Glomerular endothelial cell (primary cell): ENCODE measurements at places on chromosomes 13 and 19. TPM values are rescaled to one million over a fixed set of nuclear protein-coding genes. Genes with fewer than 3 reads are reported as not detected.

PDX1 gene
- not detected in 2 replicates for total RNA-seq

PLIN4 gene
- total RNA-seq = 0.05 and 0.12 TPM in 2 replicates

URAD gene
- not detected in 2 replicates for total RNA-seq

MYBPC2 gene
- total RNA-seq = not detected in 2 replicates

FXYD3 gene
- total RNA-seq = not detected in 2 replicates

PTGIR gene
- 1.6 and 1.8 TPM in 2 replicates for total RNA-seq

TDRD3 gene
- 7.4 and 11.1 TPM in 2 replicates for total RNA-seq

JSRP1 gene
- total RNA-seq = 0.23 and 0.48 TPM in 2 replicates

TRPM4 gene
- 35.5 and 39.5 TPM in 2 replicates for total RNA-seq
